ENCODE measurements at places on chromosomes 1 and 21.
A peak's percentile ranks its signal among the peaks of the same experiment; 100 is the strongest.

DNA sequence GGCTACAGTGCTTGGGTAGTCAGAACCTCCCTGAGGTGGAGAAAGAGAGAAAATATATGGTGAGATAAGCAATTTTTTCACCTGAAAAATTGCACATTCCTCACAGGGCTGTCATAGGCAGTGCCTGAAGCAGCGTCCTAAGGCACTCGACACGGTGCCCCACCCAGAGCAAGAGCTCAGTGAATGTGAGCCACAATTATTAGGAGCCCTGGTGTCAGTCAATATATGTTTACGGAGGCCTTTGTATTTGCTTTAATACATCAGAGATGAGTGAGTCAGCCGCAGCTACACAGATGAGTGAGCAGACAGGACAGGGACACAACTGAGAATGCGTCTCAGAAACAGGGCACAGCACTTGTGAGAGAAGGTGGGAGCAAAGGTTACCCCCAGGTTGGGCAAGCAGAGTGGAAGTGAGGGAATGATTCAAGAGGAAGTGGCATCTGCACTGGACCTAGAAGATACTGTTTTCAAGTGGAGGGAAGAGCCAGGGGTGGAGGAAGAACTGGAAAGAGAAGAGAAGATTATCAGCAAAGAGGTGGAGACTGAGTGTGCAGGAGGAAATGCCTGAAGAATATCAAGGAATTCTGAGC, 5.2 kb upstream of the PIGC start:
- no peak for DNase-seq

DNA sequence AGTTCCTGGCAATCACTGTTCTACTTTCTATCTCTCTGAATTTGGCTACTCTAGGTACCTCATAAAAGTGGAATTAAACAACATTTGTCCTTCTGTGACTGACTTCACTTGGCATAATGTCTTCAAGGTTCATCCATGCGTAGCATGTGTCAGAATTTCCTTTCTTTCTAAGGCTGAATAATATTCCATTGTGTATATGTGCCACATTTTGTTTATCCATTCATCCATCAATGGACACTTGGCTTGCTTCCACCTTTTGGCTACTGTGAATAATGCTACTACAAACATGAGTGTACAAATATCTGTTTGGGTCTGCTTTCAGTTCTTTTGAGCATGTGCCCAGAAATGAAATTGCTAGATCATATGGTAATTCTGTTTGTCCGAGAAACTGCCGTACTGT, 14.7 kb downstream of the CACHD1 start:
- DNase-seq: no peak

GRCh38 chr1:163227126-163227525, 24.4 kb upstream of the RGS5 start:
- no peak for DNase-seq

GRCh38 chr1:175927944-175928343, 184.5 kb upstream of the TNR start:
- no peak for DNase-seq

GRCh38 chr1:203690730-203691129, 64.1 kb downstream of the ATP2B4 start:
- no peak for DNase-seq

DNA sequence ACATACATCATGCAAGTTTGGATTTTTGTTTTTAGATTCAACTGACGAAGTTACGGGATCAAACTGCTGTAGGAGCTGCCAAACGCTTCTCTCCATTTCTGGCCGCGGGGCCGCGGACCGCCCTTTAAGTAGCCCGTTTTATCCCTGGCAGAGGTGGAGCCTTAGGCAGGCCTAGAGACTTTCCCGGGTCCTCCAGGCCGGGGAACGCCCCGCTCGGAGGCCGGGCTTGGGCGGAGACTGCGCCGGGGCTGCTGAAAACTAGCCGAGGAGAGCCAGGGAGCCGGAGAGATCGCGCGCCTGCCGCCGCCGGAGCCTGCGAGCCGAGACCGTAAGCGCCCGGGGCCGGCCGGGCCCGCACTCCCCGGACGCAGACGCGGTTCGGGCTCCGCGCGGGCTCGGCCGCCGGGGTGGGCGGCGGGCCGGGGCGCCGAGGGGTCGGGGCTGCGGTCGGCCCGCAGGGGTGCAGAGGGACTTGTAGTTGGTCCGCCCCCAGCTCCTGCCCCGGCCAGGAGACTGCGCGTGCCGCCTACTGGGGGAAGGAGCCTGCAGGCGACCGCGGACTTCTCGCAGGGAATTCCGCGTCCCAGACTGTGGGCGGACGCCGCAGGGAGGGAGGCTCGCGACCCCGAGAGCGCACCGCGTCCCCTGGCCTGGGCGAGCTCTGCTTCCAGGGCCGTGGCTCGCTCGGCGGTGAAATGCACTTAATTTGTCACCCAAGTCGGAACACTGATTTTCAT, at the start of gene EPHX1:
Gene EPHX1, plus strand, starts transcription at position 283 of the 737 bp plus-strand sequence. CDS start 18,606 bp downstream, outside the sequence.
- DNase-seq: peak; percentile 43

GRCh38 chr1:93620841-93621210, 60.8 kb downstream of the BCAR3 start:
- DNase-seq: no peak

GRCh38 chr1:230077011-230077410, 10.0 kb downstream of the GALNT2 start:
- no peak for DNase-seq

GRCh38 chr1:161013488-161014230, 7.3 kb downstream of the F11R start:
- peak; percentile 35 for DNase-seq

DNA sequence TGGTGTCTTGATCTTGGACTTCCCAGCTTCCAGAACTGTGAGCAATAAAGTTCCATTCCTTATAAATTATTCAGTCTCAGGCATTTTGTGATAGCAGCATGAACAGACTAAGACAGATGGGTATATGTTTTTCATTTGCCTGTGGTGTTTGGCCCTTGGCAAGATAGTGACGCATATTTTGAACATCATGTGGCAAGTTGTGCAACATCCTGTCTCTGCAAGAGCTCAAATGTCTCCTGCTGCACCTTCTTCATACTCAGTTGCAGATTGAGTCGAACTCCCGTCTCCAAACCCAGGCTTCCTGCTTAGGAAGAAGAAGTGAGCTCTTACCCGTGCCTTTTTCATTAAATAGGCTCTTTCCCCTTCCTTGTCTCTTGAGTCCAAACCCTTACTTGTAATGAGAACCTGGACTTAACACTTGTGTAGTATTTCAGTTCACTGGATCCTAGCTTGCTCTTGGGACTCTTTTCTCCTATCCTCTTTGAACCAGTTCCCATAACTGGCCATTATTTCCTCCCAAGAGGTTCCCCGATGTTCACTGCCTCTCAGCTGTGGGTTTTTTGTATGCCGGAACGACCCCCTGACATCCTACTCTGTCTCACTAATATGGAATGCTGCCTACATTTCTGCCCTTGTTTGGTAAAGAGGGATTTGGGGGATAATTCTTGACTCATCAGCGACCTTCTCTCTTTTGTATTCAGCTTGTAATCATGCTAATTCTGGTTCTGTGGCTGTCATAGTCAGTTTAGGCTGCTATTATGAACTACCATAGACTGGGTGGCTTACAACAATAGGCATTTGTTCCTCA, 125.0 kb upstream of the KCNK2 start:
- no peak for DNase-seq

DNA sequence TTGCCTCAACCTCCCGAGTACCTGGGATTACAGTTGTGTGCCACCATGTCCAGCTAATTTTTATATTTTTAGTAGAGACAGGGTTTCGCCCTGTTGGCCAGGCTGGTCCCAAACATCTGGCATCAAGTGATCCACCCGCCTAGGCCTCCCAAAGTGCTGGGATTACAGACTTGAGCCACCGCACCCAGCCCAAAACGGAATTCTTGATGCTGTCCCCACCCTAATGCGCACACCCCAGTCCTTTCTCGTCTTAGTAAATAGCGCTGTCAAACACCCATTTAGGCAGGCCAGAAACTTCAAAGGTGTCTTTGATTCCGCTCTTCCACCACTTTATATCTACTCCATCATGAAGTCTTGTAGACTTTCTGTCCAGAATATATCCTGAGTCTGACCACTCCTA, 35.1 kb downstream of the ITSN1 start:
- DNase-seq: no peak

GRCh38 chr1:7785108-7785507, 1.0 kb downstream of the PER3 start:
- DNase-seq: no peak

DNA sequence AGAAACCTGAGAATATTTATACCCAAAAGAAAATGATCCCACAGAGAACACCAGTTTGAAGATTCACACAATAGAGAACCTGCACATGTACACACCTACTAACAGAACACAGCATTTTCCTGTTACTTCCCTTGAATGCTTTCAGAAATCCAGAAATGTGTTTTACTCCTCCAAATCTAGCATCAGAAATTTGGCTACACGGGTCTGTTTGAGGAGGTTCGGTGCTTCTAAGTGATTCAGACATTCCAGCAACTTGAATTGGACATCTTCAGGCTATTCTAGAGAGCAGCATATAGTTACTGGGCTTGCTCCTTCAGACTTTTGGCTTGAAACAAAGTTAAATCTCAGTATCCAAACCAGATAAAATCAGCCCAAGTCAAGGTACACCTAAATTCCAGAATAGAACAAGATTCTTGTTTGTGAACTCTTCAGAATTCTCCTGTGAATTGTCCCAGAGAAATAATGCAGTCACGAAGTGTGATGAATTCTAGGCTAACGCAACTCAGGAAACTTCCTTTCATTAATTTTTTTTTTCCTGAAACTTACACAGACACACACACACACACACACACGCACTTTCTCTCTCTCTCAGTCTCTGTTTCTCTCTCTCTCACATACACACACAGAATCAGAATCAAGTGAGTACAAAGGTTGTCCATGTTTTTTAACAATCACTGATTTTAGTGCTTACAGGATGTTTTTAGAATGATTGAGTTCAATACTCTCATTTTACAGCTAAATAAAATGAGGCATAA, 278.4 kb upstream of the SNX7 start:
- no peak for DNase-seq

GRCh38 chr1:159853417-159854115, 8.9 kb downstream of the VSIG8 start:
- no peak for DNase-seq

- DNase-seq: no peak
Observed at GRCh38 chr1:81878538-81878937, 77.8 kb downstream of the ADGRL2 start.

- DNase-seq: no peak
Observed at GRCh38 chr1:233909195-233909594, 4.7 kb downstream of the SLC35F3 start.

DNA sequence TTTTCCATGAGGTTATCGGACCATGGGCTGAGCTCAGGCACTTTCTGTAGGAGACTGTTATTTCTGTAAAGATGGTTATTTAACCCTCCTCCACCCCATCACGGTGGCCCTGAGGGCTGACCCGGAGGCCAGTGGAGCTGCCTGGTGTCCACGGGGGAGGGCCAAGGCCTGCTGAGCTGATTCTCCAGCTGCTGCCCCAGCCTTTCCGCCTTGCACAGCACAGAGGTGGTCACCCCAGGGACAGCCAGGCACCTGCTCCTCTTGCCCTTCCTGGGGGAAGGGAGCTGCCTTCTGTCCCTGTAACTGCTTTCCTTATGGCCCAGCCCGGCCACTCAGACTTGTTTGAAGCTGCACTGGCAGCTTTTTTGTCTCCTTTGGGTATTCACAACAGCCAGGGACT, 2.6 kb upstream of the CCDC28B start:
- no peak for DNase-seq

DNA sequence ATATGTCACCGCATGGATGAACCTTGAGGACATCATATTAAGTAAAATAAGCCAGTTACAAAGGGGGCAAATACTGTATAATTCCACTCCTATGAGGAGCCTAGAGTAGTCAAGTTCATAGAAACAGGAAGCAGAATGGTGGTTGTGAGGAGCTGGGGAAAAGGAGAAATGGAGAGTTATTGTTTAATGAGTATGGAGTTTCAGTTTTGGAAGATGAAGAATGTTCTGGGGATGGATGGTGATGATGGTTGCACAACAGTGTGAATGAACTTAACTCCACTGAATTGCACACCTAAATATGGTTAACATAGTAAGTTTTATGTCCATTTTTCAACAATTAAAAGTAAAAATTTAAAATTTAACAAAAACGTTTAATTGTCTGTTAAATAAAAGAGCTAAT, 220.9 kb upstream of the JUN start:
- no peak for DNase-seq

- DNase-seq: no peak
Observed at GRCh38 chr1:67514300-67514699, 84.1 kb upstream of the SERBP1 start.

GRCh38 chr1:228144993-228145343, 4.8 kb upstream of the GJC2 start:
- DNase-seq: no peak

- DNase-seq: no peak
Observed at GRCh38 chr1:42551180-42551579, 88.1 kb downstream of the CCDC30 start.

DNA sequence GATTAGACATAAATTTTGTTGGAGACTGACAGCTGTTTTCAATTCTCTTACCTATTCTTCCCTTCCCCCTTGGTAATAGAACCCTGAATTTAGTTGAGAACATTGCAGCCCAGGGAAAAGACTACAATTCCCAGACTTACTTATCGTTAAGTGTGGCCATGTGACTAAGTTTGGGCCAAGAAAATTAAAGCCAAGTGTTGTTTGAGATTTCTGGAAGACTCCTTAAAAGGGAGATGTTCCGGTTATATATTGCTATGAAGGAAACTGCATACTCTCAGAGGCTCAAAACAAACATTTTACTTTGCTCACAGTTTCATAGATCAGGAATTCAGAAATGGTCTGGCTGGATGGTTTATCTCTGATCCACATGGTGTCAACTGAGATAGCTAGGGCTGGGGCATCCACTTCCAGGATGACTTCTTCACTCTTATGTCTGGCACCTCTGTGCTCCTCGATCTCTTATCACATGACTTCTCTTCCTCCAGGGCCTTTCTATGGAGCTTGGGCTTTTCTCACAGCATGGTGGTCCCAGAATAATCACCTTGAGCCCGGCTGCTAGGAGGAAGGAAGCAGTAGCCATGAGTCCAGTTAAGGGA, 22.4 kb upstream of the CD34 start:
- DNase-seq: no peak

- DNase-seq: no peak
Observed at GRCh38 chr1:231867607-231868006, 241.0 kb downstream of the DISC1 start.

DNA sequence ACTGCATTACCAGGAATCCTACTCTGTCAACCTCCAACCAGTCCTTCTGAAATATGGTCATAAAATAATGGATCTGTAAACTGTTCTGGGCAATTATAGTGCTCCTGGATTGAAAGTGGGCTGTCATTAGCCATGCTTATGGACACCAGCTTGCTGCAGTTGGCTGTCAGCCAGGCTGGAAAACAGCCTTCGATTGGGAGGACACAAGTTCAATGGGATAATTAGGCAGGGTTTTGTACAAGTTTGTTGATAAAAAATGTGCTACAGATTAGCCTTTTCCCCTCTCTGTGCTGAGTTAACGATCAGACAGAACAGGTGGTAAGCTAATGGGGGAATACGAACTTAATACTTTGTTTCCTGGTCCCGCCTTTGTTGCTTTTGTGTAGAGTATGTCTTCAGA, 413.9 kb downstream of the DUSP10 start:
- DNase-seq: no peak

- DNase-seq: no peak
Observed at GRCh38 chr1:188089461-188089860, 1260.7 kb downstream of the PLA2G4A start.

- no peak for DNase-seq
Observed at GRCh38 chr1:66464802-66465201, 69.2 kb upstream of the SGIP1 start.

GRCh38 chr1:176068256-176068655, 138.8 kb downstream of the COP1 start:
- no peak for DNase-seq

Data from activated T-cell treated with anti-CD3 and anti-CD28 coated beads for 1 hour (primary cell).